ENCODE measurements at places on chromosomes 1 and 21.

DNA sequence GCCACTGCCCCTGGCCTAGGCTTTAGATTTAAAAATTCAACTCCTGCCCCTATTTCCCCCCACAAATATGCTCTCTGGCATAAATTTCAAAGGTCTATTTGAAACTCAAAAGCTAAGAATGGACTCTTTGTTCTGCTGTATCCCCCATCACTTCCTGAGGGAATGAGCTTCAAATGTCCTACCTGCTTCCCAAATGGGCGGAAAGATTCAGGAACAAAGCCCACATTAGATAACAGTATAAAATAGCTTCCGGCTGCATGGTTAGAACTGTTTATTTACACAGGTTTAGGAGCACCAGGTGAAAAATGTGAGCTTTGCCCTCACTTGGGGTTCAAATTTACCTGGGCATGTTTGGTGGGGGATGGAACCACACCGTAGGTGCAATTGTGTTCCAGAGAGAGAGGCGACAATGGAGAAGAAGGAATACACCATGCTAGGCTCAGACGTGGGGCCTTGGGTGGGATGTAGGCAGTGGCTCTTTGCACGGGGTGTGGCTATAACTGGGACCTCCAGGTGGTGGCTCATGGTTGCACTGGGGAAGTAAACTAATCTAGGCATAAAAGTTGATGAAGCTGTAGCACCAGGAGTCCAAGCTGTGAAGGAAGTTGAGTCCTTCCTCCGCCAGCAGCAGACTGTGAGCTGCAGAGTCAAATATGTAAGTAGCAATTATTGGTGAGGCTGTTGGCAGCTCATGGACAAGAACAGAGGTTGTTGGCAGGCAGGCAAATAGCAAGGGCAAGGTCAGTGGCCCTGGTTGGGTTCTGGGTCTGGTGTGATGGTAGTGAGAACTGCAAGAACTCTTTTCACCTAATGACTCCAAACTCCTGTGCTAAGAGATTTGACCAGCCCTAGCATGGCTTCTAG, 41.5 kb upstream of the SRSF10 start:
- DNase-seq = no peak

GRCh38 chr1:201565771-201566528, 27.0 kb downstream of the NAV1 start:
- no peak for DNase-seq

- no peak for DNase-seq
Observed at GRCh38 chr1:24373710-24374109, 39.9 kb downstream of the STPG1 start.

DNA sequence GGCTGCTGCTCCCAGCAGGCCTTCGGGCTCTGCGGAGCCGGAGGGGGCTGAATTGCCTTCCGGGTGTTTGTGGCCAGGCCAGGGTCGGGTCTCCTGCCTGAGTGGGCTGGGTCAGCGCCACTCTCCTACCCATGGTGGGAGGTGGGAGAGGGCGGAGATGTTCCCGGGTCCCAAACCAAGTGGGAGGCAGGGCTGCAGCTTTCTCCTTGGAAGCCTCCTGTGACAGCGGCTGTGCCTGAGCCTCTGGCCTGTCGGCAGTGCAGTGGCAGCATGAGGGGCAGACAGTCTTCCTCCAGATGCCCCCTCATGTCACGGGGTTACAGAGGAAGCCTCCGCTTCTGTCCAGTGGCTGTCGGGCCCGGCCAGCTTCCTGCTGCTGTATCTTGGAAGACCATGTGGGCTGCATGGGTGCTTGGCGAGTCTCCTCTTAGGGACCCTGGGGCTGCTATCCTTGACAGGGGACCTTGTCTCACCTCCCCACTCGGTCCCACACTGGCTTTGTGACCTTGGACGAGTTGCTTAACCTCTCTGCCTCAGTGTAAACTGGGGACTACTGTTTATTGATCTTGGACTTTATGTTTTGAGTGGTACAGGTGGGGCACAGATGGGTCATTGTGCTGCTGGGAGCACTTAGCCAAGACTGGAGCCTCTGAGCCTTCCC, 4.3 kb downstream of the SKI start:
- no peak for DNase-seq

DNA sequence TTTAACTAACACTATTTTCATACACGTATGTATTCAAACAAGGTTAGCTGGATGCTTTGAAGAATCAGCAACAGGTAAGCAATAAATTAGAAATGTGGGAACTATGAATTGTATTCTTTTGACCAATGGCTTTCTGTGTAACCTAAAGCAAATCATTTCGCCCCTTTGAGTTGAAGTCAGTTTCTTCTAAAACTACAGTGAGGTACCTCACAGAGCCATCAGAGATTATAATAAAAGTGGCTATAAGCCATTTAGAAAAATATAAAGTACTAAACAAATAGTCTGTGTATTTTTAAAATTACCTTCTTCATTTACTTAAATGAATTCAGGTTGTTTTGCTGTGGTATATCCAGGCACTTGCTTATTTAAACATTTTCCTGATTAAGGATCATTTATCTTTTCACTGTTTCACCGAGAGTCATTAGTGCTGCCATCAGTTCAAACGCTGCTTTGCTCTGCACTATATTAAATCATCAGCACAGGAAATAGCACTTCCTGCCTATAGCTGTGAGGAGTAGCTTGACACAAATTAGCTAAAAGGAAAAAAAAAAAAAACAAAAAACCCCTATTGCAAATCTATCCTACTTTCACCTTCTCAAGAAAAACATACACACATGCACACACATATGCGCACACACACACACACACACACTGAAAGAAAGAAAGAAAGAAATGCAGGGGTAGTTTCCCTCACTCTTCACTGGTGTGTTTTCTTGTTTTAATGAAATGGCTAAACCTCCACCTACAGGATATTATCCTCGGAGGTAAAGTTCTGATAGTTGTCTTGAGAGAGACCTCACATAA, 39.8 kb upstream of the C1orf105 start:
- no peak for DNase-seq

- peak; percentile 91 for DNase-seq
Observed at GRCh38 chr1:33430692-33431593, at the start of gene PHC2. PHC2 (minus strand) TSS chr1:33431095; CDS start chr1:33375539, 55,556 bp downstream.
